ENCODE measurements at places on chromosomes 2 and 18.

DNA sequence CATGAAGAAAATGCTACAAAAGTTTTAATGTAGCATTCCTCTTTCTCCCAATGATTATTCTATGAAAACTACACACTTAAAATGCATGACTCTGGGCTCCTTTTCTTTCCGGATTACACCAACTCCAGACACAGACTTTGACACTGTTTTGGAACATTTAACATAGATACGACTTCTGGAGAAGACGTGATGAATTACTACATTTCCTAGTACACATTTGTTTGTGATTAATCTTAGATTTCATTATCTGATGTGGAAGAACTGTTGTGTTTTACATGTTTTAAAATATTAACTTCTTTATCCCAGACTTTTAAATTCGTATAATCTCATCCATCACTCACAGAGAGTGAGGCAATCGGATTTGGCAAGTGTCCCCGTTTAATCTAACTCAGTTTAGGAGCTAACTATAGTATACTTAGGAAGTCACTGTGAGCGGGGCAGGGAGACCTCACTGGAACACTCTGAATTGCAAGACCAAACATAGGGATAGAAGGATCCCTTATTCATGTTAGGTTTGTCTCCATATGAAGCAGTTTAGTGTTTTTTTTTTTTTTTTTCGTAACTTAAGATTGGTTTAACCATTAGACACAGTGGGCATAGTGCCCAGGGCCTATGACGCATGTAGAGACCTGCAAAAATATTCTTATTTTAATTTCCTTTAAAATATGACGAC lies 66.7 kb downstream of the PDE1A start:
- no peak for DNase-seq

- DNase-seq: no peak
These were observed 83.1 kb downstream of the PTH2R start for GRCh38 chr2:208489687-208490086.

DNA sequence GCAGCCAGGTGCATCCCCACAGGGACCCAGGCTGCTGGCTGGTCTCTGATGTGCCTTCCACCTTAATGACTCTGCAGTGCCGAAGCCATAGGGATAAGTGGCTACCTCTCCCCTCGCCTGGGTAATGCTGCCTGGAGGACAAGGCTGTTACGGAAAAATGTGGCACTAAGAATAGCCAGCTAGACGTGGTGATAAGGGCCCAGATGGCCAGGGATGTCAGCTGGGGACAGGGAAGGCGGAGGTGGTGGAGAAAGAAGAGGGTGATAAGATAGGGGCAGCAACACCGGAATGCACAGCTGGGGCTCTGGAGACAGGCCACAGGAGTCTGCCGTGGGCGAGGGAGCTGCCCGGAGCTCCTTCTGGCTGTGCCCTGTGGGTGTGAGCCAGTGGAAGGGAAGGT lies 170.6 kb downstream of the FHOD3 start:
- no peak for DNase-seq

DNA sequence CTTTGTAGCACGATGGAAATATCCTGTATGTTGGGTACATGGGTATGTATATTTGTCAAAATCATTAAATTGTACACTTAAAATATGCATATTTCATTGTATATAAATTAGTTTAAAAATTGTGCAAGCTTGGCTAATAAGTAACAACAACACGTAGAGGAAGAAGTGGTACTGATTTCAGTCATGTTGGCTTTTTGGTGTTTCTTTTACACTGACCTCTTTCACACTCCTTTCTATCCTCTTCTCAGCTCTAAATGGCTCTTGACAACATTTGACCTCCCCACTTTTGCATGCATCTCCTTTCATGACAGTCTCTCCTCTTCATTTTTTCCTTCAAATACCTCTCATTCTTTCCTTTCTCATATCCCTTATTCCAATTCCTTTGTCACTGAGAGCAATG lies 801.4 kb upstream of the ZEB2 start:
- no peak for DNase-seq

DNA sequence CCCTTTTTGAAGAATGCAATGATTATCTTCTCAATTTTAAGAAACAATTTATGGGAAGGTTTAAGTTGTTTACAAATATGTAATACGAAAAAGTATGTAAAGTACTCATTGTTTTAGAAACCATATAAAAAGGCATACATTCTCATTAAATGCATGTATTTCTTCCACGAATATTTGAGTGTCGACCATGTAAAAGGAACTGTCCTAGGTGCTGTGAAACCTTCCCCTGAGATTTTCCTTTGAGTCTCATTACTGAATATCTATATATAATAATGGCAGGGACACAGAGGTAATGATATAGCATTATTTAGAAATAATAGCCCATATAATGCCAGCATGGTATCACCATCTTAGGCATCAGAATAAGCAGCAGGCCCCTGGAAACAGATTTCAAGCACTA lies 239.3 kb downstream of the ERBB4 start:
- no peak for DNase-seq

All from RCC 7860 (cell line).